ENCODE measurements at places on chromosomes 1 and 21.
A peak's percentile ranks its signal among the peaks of the same experiment; 100 is the strongest.

DNA sequence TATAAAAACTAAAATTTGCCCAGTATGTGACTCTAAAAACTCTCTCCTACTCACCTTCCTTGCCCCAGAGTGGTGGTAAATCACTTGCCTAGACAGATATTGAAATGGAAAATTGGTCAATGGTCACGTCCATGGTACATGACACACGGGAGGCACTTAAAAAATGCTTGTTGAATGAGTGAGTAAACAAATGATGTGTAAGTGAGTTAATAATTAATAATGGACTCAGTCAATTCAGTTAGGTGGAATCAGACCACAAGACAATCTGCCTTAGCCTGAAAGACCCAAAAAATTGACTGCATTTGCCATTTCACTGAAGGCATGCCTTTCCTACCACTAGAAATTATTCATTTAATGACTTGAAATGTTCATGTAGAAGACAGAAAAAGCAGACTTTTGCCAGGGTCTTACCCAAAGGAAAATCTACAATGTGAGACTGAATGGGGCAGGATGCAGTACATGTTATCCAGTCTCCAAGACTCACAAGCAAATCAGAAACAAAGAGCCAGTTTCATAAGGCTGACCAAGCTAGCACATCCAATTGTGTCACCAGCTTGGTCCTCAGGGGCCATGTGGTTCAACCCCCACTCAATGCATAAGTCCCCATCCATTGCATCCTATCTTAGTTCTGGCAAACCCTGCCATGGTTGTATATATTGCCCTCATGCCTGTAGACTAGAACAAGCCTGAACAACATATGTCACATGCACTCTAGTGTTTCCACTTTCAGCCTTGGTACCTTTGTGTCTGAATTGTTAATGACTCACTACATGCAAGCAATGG lies 73.6 kb downstream of the TBX15 start:
- no peak for DNase-seq

- no peak for DNase-seq
These were observed 13.3 kb upstream of the SYNC start for GRCh38 chr1:32715901-32716311.

DNA sequence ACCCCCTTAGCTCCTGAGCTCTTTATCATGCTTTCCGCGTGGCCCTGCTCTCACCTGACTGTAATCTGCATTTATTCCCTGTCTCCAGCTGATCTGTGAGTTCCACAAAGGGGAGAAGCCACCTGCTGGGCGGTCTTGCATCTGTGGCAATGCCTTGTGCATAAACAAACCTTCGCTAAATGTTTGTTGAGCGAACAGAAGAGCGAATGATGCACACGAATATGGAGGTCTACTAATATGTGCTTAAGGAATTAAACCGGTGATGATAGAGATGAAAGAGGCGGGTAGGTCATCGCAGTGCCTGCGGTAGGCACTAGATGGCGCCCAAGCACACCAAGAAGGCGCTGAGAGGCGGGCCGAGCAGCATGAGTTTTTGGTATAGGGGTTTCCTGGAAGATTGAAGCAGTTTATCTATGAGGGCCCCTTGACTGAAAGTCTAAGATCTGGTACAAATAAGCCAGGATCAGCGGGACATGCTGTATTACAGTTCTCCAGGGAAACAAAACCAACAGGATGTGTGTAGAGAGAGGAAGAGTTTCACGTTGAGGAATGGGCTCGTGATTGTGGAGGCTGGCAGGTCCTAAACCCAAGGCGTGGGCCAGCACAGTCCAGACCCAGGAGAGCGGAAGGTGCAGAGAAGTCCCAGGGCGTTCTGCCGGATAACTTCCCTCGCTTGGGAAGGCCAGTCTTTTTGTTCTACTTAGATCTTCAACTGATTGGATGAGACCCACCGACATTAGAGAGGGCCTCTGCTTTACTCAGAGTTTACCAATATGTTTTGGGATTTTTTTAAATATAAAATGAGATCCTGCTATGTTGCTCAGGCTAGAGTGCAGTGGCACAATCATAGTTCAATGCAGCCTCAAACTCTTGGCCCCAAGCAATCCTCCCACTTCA lies 34.7 kb downstream of the TOMM20 start:
- peak; percentile 72 for DNase-seq

DNA sequence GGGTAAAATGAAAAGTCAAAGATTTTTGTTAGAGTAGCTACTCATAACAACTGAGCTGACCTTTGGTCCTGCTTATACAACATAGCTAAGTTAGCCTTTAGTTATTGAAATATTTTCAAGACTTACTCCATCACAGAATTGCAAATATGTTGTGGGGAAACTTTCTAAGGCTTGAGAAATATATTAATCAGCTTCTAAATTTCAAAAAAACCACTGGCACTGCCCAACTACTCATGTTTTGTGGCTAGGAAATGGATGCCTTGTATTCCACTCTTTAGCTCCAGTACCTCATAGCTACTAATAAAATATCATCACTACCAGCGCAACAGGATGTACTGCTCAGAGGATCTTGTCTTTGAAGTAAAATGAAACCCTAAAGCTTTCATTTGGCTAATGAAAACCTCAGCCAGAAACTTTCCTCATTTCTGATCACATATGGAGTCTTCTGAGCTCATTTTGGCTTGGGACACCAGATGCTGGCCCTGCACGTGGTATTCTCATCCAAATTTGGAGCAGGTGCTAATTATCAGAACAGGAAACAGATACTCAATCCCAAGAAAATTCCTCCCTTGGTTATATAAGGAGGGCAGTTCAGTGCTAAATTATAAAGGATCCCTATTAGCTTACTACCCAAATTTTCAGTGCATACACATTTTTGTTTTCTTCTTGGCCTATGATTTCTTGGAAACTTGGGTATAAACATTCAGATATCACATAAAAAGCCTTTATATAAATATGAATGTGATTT lies 690.7 kb downstream of the ADGRL2 start:
- no peak for DNase-seq

GRCh38 chr1:208242146-208242545 lies 2.0 kb downstream of the PLXNA2 start:
- no peak for DNase-seq

Data from CD8-positive, alpha-beta memory T cell (primary cell).